Breast epithelium (tissue), 4 donors: ENCODE measurements at places on chromosomes 13 and 19. TPM values are rescaled to one million over a fixed set of nuclear protein-coding genes. Genes with fewer than 3 reads are reported as not detected.
A peak's percentile ranks its signal among the peaks of the same experiment; 100 is the strongest.

- no peak overlapping the region for H3K4me3 ChIP-seq
- no peak overlapping the region for H3K27ac ChIP-seq
- DNase-seq: no peak
- H3K4me1 ChIP-seq: no peaks in the 10 kb centered on the region
- no peaks in the 10 kb centered on the region for H3K27me3 ChIP-seq
Measured at GRCh38 chr13:83895994-83896580, 13.8 kb upstream of the SLITRK1 start.

DNA sequence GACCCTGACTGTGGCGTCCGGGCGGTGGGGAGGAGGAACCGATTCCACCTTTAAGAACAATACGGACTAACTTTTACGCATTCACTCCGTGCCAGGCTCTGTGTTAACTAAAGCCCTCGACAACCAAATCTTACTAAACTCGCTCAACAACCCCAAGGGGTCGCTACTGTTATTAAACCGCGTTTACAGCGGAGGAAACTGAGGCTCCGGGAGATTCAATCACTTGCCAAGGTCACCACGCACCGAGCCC lies 1.2 kb downstream of the SAMD1 start:
- H3K27me3 ChIP-seq: no peaks in the 10 kb centered on the region
- H3K27ac ChIP-seq: peak overlapping the region; percentile 65
- DNase-seq: no peak
- no peaks in the 10 kb centered on the region for H3K36me3 ChIP-seq
- no peaks in the 10 kb centered on the region for H3K4me1 ChIP-seq
- H3K4me3 ChIP-seq: peak overlapping the region; percentile 87

DNA sequence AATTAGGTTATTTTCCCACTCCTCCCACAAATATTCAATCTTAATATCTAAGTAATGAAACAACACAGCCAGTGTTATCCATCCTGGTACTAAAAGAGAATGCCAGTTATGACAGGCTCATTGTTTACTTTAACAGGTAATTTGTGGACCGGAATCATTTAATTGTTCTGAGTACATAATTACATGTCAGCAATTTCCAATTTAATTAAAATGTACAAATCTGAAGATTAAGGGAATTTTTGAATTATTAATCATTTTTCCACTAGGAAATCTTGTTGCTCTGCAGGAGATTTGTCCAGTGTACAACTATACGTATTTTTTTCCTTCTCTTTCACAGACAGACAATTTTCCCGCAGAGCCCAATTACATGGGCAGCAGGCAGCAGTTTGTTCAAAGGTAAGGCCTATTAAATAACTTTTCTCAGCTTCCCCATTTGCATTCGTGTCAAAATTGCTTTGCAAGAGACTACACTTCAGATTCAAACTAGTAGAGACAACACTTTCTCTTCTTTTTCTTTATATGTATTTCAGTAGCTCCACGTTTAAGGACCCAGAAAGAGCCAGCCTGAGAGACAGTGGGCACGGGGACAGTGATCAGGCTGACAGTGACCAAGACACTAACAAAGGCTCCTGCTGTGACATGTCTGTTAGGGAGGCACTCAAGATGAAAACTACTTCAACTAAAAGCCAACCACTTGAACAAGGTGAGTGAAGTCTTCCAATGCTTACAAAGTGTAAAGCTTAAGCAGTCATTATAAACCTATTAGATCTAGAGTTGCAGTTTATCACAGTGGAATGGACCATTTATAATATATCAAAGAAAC lies 34.8 kb downstream of the PCDH17 start:
- no peak overlapping the region for H3K27ac ChIP-seq
- no peaks in the 10 kb centered on the region for H3K36me3 ChIP-seq
- H3K4me1 ChIP-seq: no peaks in the 10 kb centered on the region
- no peak for DNase-seq

DNA sequence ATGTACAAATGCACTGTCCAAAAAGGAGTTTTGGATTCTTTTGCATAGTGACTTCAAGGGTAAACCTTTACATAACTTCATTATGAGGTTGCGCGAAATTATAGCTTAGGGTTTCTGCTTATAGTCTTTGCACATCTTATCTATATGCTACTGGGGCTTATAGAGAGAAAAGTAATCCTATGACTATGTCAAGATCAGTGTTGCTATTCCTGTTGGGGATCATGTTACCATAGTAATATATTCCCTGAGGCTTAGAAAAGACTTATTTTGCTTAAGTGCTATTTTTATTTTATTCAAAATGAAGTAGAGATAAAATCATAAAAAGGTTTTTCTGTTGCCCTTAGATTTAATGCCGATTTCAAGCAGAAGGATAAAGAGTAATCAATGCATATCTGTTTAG lies 14.7 kb upstream of the POSTN start:
- H3K27me3 ChIP-seq: no peaks in the 10 kb centered on the region
- H3K27ac ChIP-seq: no peak overlapping the region
- no peak overlapping the region for H3K4me3 ChIP-seq
- no peaks in the 10 kb centered on the region for H3K4me1 ChIP-seq
- DNase-seq: no peak

GRCh38 chr13:39318161-39318560 lies 279.9 kb downstream of the NHLRC3 start:
- H3K4me1 ChIP-seq: no peaks in the 10 kb centered on the region
- no peaks in the 10 kb centered on the region for H3K27me3 ChIP-seq
- no peak overlapping the region for H3K4me3 ChIP-seq
- no peaks in the 10 kb centered on the region for H3K36me3 ChIP-seq
- no peak overlapping the region for H3K27ac ChIP-seq

GRCh38 chr19:31378404-31378803 lies 29.2 kb upstream of the TSHZ3 start:
- no peaks in the 10 kb centered on the region for H3K36me3 ChIP-seq
- no peaks in the 10 kb centered on the region for H3K4me1 ChIP-seq
- no peaks in the 10 kb centered on the region for H3K27me3 ChIP-seq
- H3K27ac ChIP-seq: peak overlapping the region; percentile 66

- no peaks in the 10 kb centered on the region for H3K27me3 ChIP-seq
Measured at GRCh38 chr19:49391581-49392399, 3.7 kb downstream of the KASH5 start.

- H3K27me3 ChIP-seq: no peaks in the 10 kb centered on the region
- H3K4me1 ChIP-seq: peaks cover 32% of the 10 kb centered on the region
- peak overlapping the region; percentile 57 for H3K4me3 ChIP-seq
- H3K36me3 ChIP-seq: no peaks in the 10 kb centered on the region
- peak overlapping the region; percentile 87 for H3K27ac ChIP-seq
- peak; percentile 81 for DNase-seq
Measured at GRCh38 chr19:11137542-11138384, 17.8 kb downstream of the SPC24 start.

DNA sequence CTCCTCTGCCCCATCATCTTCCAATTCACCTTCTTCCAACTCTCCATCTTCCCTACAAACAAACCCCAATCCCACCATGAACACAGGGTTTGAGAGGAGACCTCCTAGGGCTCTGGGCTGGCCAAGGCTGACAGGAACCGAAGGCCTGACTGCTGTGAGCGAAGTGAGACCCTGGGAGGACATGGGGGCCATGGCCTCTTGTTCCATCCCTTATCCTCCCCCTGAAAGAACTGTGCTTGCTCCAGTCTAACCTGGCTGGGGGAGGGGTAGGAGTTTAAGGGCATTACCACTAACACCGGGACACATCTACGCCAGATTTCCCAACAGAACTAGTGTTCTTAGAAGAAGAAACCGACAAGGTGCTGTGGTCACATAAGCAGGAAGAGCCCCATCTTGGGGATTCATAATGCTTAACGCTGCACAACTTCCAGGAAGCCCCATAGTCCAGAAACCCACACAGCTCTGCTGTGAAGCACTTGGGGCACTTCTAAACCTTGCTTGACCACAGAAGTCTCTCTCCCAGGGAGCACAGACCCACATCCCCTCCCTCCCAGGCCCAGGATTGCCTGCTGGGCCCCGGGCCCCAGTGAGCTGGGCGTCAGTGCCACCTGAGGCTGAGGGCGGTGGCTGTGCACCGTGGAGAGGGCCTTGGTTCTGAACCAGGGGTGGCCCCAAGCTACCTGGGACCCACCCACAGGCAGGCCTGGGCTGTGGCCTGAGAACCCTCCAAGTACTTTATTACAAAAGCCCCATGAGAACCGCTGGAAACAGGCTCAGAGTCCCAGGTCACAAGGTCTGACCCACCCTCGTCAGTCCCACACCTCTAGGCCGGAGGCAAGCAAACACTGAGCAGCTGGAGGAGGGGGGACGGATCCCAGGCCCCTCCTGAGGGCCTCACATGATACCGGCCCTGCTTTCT lies 18.8 kb downstream of the ZC3H4 start:
- H3K4me1 ChIP-seq: peaks cover 37% of the 10 kb centered on the region
- H3K4me3 ChIP-seq: peak overlapping the region; percentile 2
- no peaks in the 10 kb centered on the region for H3K36me3 ChIP-seq
- no peaks in the 10 kb centered on the region for H3K27me3 ChIP-seq

- no peak overlapping the region for H3K27ac ChIP-seq
- no peak overlapping the region for H3K4me3 ChIP-seq
- no peaks in the 10 kb centered on the region for H3K36me3 ChIP-seq
Measured at GRCh38 chr19:40400559-40400958, 10.6 kb upstream of the HIPK4 start.

DNA sequence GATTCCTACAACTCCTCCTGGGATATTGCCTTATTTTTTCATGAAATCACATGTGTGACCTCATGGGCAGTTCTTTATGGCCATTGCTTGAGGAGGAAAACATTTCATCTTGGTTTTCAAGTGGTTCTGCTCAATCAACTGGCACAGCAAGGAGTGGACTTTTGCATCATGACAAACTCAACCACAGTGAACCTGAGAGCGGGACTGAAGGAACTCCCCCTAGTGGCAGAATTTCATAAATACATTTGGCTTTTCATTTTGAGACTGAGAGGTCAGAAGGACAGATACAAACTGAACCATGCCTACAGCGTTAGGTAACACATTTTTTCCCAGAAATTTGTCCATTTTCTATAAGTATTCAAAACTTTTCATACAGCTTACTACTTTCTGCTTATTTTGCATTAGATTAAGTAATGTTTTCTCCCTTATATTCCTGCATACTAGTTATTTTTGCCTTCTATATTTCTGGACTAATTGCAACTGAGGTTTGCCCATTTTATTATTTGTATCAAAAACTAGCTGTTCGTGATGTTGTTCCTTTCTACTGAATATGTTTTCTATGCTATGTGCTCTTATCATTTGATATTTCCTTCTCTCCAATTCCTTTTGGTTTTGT lies 13.4 kb upstream of the SIGLEC12 start:
- peaks cover 19% of the 10 kb centered on the region for H3K27me3 ChIP-seq
- no peak overlapping the region for H3K27ac ChIP-seq
- DNase-seq: no peak
- H3K4me3 ChIP-seq: no peak overlapping the region
- H3K36me3 ChIP-seq: no peaks in the 10 kb centered on the region

DNA sequence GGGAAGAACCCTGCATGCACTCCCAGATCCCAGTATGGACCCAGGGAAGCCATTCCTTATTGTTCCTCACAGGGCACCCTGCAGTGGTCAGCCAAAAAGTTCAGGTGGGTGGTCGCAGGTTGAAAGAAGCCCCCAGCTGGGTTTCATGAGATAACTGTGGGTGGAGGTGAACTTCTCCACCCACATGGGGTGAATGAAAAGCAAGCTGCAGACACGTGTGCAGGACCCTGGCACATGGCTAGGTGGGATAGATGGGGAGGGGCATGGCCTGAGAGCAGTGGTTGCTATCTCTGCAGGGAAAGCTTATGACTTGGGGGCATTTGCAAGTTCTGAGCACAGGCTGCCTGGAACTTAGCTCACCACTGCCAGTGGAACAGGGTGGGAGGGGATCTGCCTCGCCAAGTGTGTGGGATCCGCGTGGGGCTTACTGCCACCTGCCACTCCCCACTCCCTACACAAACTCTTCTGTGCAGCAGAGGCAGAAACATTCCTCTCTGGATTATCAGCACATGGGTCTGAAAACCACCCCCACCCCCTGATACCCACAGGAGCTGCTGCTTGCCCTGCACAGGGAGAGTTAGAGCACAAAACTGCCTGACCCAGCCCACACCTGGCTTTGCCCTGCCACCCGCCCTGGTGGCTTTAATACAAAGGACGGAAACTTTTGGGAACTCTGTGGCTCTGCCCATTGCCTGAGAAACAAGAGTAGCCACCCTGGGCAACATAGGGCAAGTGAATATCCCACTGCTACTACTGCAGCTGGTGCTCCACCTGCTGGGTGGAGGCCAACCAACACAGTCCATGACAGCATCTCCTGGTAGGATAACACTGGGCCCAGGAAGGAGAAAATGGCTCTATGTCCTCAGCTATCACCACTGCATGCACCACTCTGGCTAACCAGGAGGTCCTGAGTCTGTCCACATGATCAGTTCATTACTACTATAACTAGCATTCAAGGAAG lies 24.4 kb downstream of the PLA2G4C start:
- H3K4me3 ChIP-seq: no peak overlapping the region
- H3K27me3 ChIP-seq: no peaks in the 10 kb centered on the region
- no peak for DNase-seq
- no peaks in the 10 kb centered on the region for H3K4me1 ChIP-seq
- no peak overlapping the region for H3K27ac ChIP-seq

- no peaks in the 10 kb centered on the region for H3K27me3 ChIP-seq
- no peak for DNase-seq
- H3K27ac ChIP-seq: peak overlapping the region; percentile 74
- no peaks in the 10 kb centered on the region for H3K36me3 ChIP-seq
Measured at GRCh38 chr13:28753946-28754345, 35.2 kb upstream of the SLC46A3 start.

- no peaks in the 10 kb centered on the region for H3K27me3 ChIP-seq
- no peaks in the 10 kb centered on the region for H3K4me1 ChIP-seq
- H3K27ac ChIP-seq: no peak overlapping the region
Measured at GRCh38 chr13:105196052-105196451, 1339.4 kb downstream of the EFNB2 start.

DNA sequence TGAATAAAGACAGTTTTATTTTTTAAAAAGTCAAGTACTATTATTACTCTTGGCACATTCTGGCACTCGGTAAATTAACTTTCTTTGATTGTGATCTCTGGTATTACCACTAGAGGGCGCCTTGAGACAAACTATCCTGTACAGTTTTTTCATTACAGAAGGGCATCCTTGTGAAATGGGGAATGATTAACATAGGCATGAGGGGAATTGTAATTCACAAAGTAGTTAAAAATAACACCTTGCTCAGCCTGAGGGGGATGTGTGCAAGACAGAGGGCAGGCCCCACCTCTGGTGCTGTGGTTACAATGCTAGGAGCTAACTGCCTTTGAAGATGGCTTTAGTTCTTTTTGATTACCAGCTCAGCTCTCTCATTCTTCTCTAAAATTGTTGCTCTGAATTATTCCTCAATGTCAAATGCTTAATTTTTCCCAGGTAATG lies 24.2 kb upstream of the C1QTNF9B start:
- H3K27me3 ChIP-seq: no peaks in the 10 kb centered on the region
- no peaks in the 10 kb centered on the region for H3K36me3 ChIP-seq
- H3K4me1 ChIP-seq: no peaks in the 10 kb centered on the region
- H3K27ac ChIP-seq: no peak overlapping the region

GRCh38 chr19:41909706-41910105 lies 18.5 kb downstream of the ERFL start:
- H3K4me3 ChIP-seq: no peak overlapping the region
- no peaks in the 10 kb centered on the region for H3K36me3 ChIP-seq
- no peak for DNase-seq

GRCh38 chr13:109985871-109986450 lies 199.6 kb upstream of the IRS2 start:
- H3K27me3 ChIP-seq: no peaks in the 10 kb centered on the region
- no peak overlapping the region for H3K4me3 ChIP-seq
- DNase-seq: no peak
- H3K27ac ChIP-seq: no peak overlapping the region
- H3K4me1 ChIP-seq: no peaks in the 10 kb centered on the region

CYP2A6 gene
- not detected for total RNA-seq

ZNF561 gene
- total RNA-seq: 19.5 TPM

ZNF284 gene
- total RNA-seq: 2.9 TPM

GPR183 gene
- total RNA-seq: 30.1 TPM
